ENCODE measurements at places on chromosomes 7 and 10.

- DNase-seq = no peak
These were observed 21.9 kb upstream of the KCNK18 start for GRCh38 chr10:117175215-117175900.

DNA sequence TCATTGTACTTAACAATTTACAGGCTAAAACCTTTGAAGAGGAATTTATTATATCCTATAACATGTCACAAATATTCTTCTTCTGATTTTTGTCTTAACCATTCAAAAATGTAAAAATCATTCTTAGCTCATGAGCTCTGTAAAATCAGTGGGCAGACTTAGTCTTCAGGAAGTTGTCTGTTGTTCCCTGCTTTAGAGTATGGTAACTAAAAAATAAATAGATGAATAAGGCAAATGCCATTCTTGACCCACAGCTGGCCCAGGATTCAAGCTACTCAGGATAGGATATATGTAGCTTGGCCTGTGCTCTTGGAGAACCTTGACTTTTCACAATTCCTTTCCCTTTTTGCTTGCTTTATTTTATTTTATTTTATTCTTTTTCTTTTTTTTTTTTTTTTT, 51.5 kb downstream of the LRRC4 start:
- DNase-seq = no peak

- DNase-seq = no peak
These were observed 31.4 kb downstream of the ARMC3 start for GRCh38 chr10:22959292-22959691.

DNA sequence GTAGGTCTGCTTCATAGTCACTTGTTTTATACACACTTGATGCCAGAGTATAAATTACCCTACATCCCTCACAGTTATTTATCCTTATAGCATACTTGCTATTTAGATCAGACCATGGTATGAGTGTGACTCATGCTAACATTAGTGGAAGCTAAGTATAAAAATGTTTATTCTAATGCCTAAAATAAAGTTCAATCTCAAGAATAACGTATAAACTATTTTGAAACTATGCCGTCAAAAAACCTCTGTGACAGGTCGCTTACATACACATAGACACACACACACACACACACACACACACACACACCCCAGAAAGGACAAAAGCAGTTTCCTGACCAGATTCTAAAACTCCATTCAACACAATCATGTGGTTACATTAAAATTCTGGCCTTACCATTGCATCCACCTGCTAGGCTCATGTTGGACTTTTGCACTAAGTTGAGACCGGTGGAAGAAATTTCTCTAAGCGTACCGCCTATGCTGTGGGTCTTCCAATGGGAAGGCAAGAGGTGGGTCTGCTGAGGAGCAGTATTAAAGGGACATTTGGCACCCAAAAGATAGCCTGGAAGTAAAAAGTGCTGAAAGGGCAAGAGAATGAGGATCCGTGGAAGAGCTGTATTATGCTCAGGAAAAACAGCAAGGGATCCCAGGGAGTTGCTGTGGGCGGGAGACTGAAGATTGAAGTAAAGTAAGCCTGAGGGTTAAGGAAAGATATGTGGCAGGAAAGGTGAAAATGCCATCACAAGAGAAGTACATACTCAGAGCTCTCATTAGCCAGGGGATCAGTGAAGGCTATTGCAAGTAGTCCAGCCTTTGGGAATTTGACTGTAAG, 5.0 kb downstream of the FOXP2 start:
- no peak for DNase-seq

DNA sequence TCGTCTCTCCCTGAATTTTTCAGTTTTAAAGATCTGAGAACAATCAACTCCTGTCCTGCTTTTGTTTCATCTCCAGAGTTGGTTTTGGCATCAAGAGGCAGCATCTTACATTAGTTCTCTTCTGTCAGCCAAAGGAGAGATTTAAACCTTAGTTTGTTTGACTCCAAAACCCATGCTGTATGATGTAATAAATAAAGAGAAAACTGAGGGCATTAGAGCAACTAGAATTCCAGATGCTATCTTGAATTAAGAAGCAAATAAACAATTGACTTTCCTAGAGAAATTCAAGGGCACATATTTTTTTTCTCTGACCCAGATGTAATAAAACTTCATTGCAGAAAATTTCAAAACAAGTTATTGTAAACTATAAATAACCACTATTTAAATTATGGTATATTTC, 54.4 kb downstream of the INHBA start:
- DNase-seq = no peak

DNA sequence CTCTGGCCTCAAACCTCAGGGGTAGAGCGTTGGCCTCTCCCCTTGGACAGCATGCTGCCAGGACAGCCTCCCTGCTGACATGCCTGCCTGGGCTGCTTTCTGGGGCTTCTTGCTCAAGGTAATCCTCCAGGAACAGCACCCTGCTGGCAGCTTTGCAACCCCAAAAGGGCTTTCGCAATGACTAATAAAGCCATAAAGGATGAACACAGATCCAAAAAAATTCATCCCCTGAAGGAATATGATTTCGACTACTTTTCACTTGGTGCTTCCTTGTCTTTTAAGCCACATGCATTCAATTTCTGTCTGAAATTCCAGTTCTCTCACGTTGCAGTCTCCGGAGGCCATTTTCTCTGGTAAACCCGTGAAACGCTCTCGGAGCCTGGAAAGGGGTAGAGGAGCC, 15.1 kb upstream of the SH3PXD2A start:
- DNase-seq = no peak

DNA sequence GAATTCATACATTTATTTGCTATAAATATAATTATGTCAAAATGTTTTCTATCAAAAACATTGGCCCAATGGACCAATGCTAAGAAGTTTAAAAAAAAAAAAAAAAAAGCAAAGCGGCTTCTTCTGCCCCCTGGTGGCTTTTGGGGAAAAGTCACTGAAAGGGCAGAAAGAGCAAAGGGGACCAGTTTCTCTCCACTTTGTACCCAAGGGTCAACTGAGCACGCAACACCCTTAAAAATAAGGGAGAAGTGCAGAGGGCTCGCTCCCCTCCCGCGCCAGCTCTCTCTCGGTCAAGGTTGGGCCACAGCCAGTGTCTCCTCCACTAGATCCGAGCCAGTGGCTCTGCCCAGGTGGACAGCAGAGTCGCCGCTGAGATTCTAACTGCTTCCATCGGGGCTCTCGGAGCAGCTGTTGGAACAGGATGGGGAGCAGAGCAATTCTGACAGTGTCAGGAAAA, 136.4 kb upstream of the FGFR2 start:
- DNase-seq = no peak

DNA sequence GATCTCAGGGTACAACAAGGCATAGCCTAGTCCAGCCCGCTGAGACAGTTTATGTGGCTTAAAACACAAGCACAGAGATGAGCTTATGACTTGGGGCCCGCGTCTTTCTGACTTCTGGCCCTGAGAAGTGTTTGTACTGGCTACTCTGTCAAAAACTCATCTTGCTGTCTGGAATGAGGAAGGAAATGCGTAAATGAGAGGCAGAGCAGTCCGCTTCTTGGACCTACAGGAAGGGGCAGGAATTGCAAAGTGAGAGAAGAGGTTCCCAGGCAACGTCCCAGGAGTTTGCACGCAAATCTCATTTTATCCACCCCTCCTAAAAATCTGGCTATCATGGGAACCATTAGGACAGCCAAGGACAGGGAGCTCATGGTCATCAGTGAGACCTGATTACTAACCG, 5.5 kb downstream of the ANXA11 start:
- DNase-seq = no peak

GRCh38 chr7:140347218-140347617, 51.1 kb downstream of the SLC37A3 start:
- no peak for DNase-seq

- no peak for DNase-seq
These were observed 621.9 kb upstream of the GHITM start for GRCh38 chr10:83517456-83517855.

- DNase-seq = no peak
These were observed 10.5 kb downstream of the MKLN1 start for GRCh38 chr7:131338173-131338572.

GRCh38 chr7:142563470-142563869, 185.8 kb upstream of the PRSS1 start:
- DNase-seq = no peak

DNA sequence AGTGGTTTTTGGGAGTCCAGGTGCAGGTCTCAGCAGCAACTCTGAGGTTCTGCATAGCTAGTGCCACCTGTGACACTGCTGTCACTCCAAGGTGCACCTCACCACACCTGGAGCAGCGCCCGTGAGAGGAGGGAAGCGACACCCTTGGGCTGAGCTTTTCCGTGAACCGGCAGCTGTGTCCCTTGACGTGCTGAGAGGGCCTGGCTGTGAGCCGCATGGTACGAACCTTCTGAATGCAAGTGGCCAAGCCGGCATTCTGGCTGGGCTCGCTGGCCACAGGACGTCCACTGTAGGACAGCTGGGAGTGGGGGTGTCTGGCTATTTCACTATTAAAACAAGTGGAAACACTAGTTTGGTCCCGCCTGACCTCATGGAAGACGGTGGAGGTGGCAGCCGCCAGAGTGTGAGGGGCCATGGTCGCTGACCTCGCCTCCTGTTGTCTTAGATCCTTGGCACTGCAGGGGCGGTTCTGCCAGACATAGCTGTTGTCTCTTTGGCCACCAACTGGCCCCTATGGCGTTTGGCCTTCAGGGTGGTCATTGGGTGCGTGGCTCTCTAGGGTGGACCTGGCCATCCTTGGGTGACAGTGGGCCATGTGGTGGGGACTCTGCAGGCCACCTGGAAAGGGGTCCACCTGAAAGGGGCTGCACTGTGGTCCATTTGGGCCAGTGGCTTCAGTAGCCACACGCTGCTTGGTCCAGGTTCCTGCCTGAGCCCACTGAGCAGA, 12.9 kb downstream of the INPP5A start:
- no peak for DNase-seq

- no peak for DNase-seq
These were observed 87.8 kb downstream of the DNMBP start for GRCh38 chr10:99921948-99922347.

GRCh38 chr7:42662862-42663261, 249.0 kb downstream of the C7orf25 start:
- no peak for DNase-seq

GRCh38 chr10:96770987-96771386, 50.7 kb upstream of the PIK3AP1 start:
- DNase-seq = no peak

- DNase-seq = no peak
These were observed 14.6 kb upstream of the ZSCAN21 start for GRCh38 chr7:100034871-100035510.

GRCh38 chr7:117143580-117143979, 179.3 kb downstream of the WNT2 start:
- no peak for DNase-seq

GRCh38 chr10:4285121-4285520, 500.1 kb upstream of the KLF6 start:
- no peak for DNase-seq

DNA sequence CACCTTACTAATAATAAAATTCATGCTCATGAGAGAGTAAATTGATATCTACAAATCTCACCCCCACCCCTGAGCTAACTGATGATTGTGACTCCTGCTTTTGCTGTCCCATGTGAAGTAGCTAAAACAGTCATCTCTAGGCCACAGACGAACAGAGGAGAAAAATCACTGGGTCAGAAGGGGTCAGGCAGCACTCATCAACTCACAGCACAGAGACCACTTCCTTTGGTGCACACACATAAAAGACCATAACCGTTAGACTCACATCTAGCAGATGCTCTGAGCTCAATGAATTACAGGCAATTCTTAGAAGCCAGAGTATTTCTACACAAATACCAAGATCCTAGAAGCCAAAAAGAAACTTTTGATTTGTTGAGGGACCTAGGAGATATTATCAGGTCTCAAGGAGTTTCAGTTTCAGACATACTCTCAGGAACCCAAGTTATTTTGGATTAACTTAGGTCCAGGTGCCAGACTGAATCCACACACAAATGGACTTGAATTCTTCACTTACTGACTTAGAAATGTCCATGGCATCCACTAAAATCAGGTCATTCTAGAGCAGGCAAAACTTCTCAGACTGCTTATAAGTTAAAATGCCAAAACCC, 65.0 kb upstream of the TES start:
- DNase-seq = no peak

DNA sequence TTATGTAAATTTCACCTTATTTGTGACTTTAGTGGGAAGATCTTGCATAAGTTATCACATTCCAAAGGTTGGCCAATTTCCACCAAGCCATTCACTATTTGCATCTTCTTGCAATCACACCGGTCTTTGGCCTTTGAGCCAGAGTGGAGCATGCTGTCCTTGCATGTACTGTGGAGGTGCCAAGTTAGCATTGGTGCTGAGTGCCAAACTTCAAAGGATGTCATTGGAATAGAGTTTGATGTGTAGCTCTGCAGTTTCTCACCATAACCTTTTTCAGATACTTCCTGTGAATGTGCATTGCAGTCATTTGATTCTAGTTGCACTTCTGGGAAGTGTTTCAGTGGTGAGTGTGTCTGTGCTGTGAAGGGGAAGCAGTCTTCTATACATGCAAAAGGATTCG, 620.6 kb downstream of the SUGCT start:
- no peak for DNase-seq

GRCh38 chr7:132472463-132473120, 103.7 kb downstream of the PLXNA4 start:
- DNase-seq = no peak

GRCh38 chr7:11604505-11604904, 227.5 kb downstream of the THSD7A start:
- no peak for DNase-seq

GRCh38 chr7:142477079-142477651, 219.3 kb upstream of the PRSS58 start:
- no peak for DNase-seq

- DNase-seq = no peak
These were observed 122.5 kb upstream of the C1QL3 start for GRCh38 chr10:16644146-16644545.

- DNase-seq = no peak
These were observed 236.2 kb downstream of the PCLO start for GRCh38 chr7:82926477-82926876.

DNA sequence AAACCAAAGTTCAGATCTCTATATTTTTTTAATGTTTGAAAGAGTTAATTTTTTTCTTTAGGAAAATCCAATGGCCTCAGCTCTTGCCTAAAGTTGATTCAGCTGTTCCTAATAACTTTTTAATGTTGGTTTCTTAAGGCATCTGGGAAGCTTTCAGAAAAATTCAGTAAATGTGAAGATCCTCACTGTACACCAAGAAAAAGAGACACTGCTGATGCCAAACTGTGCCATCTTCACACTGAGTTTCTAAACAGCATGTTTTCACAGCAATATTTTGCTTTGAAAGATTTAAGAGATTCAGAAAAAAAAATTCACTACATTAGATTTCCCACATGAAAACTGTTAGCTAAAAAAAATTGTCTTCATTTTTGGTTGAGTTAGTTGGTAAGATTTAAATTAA, 249.4 kb downstream of the NEBL start:
- no peak for DNase-seq

- no peak for DNase-seq
These were observed at the start of gene TMEM176B for GRCh38 chr7:150799741-150800580. Gene TMEM176B, minus strand, starts transcription at chr7:150800364. Its CDS starts 3,795 bp downstream, at chr7:150796569.

- no peak for DNase-seq
These were observed 67.6 kb downstream of the OSBPL3 start for GRCh38 chr7:24912424-24912823.

- no peak for DNase-seq
These were observed 216.6 kb upstream of the SH2B2 start for GRCh38 chr7:102069931-102070629.

GRCh38 chr10:44008270-44008916, 359.7 kb upstream of the ZNF32 start:
- DNase-seq = no peak

GRCh38 chr7:148204639-148205304, 385.8 kb upstream of the C7orf33 start:
- DNase-seq = no peak

All from activated naive CD4-positive, alpha-beta T cell (primary cell).